Stimulated activated CD4-positive, alpha-beta T cell treated with anti-CD3 and anti-CD28 coated beads, Interleukin-4, amount 100 ng/mL, for 24 hours (primary cell): ENCODE measurements at places on chromosomes 11 and 22.
A peak's percentile ranks its signal among the peaks of the same experiment; 100 is the strongest.

DNA sequence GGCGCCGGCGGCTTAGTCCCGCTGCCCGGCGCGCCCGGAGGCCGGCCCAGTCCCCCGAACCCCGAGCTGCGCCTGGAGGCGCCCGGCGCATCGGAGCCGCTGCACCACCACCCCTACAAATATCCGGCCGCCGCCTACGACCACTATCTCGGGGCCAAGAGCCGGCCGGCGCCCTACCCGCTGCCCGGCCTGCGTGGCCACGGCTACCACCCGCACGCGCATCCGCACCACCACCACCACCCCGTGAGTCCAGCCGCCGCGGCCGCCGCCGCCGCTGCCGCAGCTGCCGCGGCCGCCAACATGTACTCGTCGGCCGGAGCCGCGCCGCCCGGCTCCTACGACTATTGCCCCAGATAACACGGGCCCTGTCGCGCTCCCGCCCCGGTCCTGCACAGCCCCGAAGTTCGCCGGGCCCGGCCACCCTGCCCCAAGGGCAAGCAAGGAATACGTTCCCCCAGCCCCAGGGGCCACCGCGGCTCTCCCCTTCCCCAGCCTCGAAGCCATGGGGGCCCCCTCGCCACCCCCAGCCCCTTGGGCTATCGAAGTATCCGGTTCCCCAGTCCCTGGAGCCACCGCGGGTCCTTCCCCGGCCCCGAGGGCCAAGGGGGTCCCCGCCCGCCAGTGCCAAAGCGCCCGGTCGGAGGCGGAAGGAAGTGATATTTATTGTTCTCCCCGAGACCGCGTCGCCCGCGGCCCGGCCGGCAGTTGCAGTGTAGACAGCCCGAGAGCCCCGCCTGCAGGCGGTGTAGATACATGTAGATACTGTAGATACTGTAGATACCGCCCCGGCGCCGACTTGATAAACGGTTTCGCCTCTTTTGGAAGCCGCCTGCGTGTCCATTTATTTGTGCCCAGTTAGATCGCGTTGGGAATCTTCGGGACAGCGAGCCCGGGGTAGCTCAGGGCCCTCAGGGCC, 6.2 kb downstream of the TBX1 start:
- peak; percentile 40 for DNase-seq

DNA sequence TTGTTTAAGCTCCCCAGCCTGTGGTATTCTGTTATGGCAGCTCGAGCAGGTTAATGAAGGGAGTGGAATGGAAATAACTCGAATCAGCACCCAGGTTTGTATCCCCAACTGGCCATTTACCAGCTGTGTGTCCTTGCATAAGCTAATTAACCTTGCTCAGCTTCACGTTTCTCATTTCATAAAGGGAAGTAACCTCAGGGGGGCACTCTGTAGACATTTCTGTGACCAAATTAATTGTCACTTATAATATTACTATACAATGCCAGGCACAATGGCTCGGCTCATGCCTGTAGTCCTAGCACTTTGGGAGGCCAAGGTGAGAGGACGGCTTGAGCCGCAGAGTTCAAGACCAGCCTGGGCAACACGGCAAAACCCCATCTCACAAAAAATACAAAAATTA, 13.8 kb downstream of the ADA2 start:
- DNase-seq: no peak

- DNase-seq: no peak
These were observed 9.3 kb upstream of the PAX6 start for GRCh38 chr11:31820438-31820818.

GRCh38 chr11:69694781-69695180, 9.0 kb downstream of the FGF19 start:
- no peak for DNase-seq
